ENCODE measurements at places on chromosomes 3 and 15.

DNA sequence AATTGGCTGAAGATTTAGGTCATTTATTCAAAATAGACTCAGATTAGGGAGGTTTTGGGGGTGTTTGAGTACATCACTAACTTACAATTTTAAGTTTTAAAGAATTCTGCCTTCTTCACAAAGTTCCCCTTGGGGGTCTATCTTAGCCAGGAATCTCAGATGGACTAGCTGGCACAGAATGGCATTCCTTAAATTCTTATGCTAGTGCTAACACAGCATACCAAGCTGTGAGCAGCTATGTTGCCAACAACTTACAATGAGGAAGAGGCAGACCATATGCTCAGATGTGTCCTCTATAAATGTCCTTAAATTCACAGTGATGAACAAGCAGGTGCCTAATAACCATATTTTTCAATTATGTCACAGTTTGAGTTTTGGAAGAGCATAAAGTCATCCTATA lies 60.9 kb upstream of the NPHP3 start:
- DNase-seq: peak; percentile 47

- DNase-seq: no peak
Observed at GRCh38 chr15:42503825-42504224, 8.4 kb downstream of the SNAP23 start.

- DNase-seq: no peak
Observed at GRCh38 chr3:180704532-180704931, 25.2 kb upstream of the CCDC39 start.

GRCh38 chr3:112114576-112115160 lies 18.4 kb downstream of the GCSAM start:
- no peak for DNase-seq

GRCh38 chr3:123583561-123583960 lies 1.3 kb downstream of the HACD2 start:
- DNase-seq: no peak

- DNase-seq: no peak
Observed at GRCh38 chr3:121649645-121650044, 11.1 kb downstream of the HCLS1 start.

DNA sequence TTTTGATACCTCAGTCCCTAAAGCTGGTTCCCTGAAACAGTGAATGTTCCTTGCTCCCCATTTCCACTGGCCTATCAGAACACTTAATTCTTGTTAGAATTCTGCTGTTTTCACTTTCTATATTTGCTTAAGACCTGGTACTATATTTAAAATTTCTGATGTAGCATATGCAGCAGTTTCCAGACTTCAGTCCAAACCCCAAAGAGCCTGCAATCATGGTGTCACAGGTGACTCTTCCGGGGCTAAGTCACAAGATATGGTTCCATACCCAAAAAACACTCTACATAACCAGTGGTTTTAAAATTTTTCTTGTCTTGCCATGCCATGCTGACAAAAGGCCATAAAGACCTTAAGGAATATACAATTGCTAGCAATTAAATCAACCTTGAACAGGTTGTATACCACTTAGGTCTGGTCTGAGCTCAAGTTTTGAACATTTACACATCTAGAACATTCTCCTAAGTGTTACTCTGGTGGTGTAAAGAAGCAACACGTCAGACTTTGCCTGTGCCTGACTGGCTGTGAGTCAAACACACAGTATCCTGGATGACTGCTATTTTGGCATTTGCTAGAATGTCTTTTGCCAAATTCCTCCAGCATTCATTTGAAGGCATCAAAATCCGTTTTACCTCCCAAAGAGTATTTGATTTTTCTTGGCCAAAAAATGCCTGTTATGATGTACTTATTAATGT lies 160.0 kb downstream of the FRMD5 start:
- DNase-seq: peak; percentile 53

DNA sequence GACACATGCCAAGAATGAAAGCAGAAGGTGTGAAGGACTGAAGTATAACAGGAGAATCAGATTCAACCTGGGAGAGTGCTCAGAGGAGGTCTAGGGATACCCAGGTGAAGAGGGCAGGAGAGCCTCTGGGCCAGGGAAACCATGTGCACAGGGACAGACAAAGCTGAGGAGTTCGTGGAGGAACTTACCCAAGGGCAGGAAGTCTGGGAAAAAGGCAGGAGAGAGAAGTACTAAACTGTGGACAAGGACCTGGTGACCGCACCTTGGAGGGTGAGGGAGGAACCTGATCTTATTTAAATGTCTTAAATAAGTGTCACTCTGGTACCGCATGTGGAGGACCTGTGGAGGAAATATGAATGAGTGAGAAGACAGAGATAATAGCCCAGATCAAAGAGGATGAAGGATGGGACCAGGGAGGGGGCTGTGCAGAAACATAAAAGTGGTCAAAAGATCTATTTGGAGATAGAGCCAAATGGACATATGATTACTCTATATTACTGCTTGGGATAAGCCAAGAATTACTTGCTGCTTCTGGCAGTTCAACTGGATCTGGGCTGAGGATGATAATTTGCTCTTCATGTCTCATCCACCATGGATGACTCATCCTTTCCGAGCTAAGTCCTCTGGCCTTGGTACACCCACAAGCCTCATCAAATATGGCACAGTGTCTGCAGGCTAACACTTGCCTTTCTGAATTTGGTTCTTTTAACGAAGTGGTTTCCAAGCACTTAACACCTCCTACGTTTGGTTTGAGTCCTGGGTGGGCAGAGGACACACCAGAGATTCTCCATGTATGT lies 116.9 kb upstream of the NMNAT3 start:
- DNase-seq: no peak

DNA sequence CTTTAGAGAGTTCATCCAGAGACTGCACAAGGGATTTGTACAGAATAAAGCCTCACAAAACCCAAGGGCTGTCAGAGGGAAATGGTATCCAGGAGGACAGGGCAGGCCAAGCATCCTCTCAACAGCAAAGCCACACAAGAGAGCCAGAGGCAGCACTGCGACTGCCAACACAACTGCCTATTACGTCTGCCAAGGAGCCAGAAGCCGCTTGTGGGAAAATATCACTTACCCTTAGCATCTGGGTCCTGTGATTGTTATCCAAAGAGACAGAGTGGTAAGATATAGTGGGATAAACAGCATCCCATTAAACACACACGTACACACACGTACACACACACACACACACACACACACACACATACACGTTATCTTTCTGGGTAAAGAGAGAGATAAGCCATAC lies 618.3 kb upstream of the AGTR1 start:
- no peak for DNase-seq

DNA sequence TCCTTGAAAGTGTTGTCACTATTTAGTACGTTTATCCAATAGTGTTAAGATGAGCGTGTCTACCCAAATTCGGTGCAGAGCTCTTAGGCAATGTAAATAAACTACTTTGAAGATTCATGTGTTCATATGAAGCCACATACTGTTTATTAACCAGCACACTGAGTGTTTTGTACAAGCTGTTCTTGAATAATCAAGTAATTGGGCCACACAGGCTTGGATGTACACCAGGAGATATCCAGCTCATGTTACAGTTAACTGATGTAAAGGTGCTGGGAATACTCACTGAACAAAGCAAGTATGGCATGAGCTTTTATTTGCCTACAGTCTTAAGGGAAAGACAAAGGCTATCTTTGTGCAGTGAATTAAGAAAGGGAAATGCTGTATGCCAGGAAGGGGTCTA lies 632 bp upstream of the DHX36 start:
- DNase-seq: no peak

GRCh38 chr3:186102687-186103086 lies 6.2 kb downstream of the ETV5 start:
- DNase-seq: no peak

GRCh38 chr3:66037330-66037985 lies 1.3 kb downstream of the MAGI1 start:
- DNase-seq: peak; percentile 42

GRCh38 chr15:59833366-59833765 lies 144.2 kb upstream of the BNIP2 start:
- DNase-seq: no peak

DNA sequence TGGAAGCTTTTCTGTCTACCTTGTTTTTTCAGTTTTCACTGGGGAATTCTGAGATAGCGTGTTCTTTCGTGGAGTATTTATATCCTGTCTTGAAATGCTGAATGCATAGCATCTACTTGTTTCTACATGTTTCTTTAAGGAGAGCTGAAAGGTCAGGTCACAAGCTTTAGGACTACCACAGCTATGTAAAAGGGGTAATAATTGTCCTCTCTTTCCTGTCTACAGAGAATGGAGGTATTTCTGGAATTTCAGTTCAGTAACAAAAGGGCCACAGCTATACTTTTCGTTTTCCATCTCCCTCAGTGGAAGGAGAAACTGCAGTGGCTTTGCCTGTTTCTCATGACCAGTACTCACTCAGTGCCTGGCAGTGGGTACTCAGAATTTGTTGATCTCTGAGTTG lies 4.7 kb downstream of the INAFM2 start:
- DNase-seq: no peak

- DNase-seq: peak; percentile 25
Observed at GRCh38 chr15:64096668-64097384, 1.0 kb downstream of the SNX1 start.

DNA sequence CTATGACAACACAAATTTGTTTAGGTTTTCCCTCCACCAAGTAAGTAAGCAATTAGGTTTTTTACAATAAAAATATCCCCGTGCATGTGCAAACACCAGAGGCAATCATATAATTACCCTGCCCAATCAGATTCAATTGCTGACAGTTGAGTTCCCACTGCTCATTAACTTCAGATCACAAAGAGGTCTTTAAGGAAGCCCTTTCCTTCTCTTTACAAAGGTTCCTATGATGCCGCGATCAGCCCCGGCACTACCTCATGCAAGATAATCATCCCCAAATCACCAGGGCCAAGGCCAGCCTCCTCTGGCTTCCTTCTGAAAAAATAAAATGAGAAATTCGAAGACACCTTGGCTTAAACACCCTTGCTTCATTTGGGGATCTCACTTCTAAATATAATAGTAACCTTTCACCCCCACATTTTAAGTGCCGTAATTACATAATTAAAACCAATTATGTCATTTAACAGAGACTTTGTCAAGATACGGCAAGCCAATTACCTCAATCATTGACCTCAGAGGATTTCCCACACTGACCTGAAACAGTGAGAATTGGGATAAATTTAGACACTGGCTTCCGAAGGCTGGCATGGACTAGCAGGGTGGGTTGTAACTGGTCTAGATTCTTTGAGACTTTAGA lies 121.3 kb upstream of the WNT5A start:
- no peak for DNase-seq

DNA sequence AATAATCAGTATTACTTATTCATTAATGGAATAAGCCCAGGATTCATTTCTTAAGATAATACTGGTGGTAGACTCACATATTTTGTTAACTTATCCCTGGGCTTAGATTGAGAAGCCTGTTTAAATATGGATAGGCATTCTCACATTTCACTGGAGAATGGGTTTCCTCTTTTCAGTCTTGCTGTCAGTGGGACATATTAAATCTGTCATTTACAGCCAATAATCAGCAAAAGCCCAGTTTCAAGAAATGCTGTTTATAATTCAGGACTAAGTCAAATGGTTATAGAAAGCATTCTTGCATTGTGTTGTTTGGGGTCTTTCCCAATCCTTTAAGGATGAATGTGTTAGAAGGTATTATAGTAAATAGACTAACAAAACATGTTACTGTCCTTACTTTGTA lies 143.7 kb upstream of the NAALADL2 start:
- DNase-seq: no peak

Measured in kidney glomerular epithelial cell (primary cell).